H1 (cell line): ENCODE measurements at places on chromosomes 1 and 21. TPM values are rescaled to one million over a fixed set of nuclear protein-coding genes. Genes with fewer than 3 reads are reported as not detected.
A peak's percentile ranks its signal among the peaks of the same experiment; 100 is the strongest.

The CRYBG2 gene
- 17.0 and 22.2 TPM in 2 replicates for total RNA-seq

The PLEKHN1 gene
- total RNA-seq, result 1.5 TPM in 2 replicates

GRCh38 chr1:179300112-179300511, 6.5 kb downstream of the SOAT1 start:
- H3K27ac ChIP-seq, result no peak overlapping the region
- no peaks in the 10 kb centered on the region for H3K36me3 ChIP-seq
- DNase-seq, result no peak

The MFSD2A gene
- total RNA-seq, result 25.9 and 26.6 TPM in 2 replicates

DNA sequence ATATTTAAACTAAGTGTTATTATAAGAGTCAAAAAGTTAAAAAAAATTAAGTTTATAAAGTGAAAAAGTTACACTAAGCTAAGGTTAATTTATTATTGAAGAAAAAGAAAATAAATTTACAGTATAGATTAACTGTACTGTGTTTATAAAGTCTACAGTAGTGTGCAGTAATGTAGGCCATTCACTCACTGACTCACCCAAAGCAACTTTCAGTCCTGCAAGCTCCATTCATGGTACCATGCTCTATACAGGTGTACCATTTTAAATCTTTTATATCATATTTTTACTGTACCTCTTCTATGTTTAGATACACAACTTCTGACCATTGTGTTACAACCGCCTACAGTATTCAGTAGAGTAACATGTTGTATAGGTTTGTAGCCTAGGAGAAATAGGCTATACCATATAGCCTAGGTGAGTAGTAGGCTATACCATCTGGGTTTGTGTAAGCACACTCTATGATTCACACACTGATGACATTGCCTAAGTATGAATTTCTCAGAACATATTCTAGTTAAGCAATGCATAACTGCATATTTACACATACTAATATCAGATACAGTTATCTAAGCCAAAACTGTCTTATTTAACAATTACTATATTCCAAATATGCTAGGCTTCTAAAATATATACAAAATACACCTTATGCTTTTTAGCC, 80.6 kb upstream of the GFI1 start:
- no peak overlapping the region for H3K27ac ChIP-seq
- no peaks in the 10 kb centered on the region for H3K27me3 ChIP-seq
- no peak overlapping the region for H3K4me3 ChIP-seq

GRCh38 chr1:47693115-47693514, 255.3 kb downstream of the FOXD2 start:
- H3K36me3 ChIP-seq, result no peaks in the 10 kb centered on the region
- H3K27me3 ChIP-seq, result peaks cover 2% of the 10 kb centered on the region; the same call in 1 of the 2 replicates
- no peak overlapping the region for H3K27ac ChIP-seq
- no peak for DNase-seq
- H3K4me1 ChIP-seq, result no peaks in the 10 kb centered on the region

DNA sequence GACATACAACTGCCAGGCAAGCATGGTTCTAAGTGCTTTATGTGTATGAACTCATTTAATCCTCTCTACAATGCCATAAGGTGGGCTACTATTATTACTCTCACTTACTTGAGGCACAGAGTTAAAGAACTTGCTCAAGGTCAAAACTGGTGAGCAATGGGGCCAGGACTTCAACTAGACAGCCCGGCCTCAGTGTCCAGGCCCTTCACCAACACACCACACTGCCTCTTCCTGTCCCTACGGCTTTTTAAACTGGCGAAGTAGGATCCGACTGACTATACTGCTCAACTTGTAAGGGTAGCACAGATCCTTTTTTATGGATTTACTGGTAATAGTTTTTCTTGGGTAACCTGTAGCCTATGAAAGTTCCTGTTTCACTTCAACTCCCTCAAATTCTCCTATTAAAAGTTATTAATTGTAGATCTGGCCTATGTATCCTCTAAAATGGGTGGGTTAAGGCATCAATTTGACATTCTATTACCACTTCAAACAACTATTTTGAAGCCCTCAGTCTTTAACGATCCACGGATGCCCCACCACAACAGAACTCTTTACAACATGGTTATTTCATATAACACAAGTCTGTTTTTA, 4.3 kb downstream of the ERRFI1 start:
- H3K4me3 ChIP-seq, result no peak overlapping the region
- H3K4me1 ChIP-seq, result peaks cover 9% of the 10 kb centered on the region
- no peaks in the 10 kb centered on the region for H3K36me3 ChIP-seq
- H3K27me3 ChIP-seq, result peaks cover 3% of the 10 kb centered on the region; the same call in 1 of the 2 replicates

DNA sequence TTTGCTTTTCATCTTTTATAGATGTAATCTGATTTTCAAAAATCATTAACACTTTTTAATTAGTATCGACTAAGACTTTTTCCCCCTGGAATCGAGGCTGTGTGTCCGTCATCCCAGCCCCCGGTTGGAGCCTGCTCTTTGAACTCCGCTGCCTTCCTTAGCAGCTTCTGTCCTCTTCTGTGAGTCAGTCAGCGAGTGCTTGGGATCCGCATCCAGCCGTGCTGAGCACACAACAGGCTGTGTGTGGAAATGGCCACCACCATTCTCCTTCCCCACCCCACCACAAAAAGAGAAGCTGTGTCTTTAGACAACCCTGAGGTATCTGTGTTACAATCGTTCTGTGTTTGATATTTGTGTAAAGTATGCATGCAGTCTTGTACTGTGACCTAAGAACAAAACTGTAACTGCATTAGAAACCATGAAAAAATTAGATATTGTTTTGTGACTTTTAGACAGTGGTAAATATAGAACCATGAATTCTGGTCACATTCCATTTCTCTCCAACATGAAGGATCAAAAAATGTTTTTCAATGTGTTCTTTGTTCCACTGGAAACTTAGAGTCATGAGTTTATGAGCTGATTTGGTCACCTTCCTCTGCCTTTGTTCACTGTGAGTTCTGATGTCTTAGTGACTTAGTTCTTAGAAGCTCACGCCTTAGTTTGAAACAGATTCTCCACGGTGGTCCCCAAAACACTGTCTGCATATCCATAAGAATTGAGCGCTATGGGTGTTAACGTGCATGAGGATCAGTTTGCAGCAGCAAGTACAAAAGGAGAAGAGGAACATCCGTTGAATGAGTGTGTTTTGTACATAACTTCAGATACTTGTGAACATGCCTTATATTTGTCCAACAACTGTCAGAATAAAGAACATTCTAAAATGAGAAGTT, 64.7 kb downstream of the VPS26C start:
- no peak for DNase-seq
- H3K36me3 ChIP-seq, result no peaks in the 10 kb centered on the region
- H3K4me3 ChIP-seq, result no peak overlapping the region

The PADI3 gene
- total RNA-seq, result 0.37 and 0.44 TPM in 2 replicates

DNA sequence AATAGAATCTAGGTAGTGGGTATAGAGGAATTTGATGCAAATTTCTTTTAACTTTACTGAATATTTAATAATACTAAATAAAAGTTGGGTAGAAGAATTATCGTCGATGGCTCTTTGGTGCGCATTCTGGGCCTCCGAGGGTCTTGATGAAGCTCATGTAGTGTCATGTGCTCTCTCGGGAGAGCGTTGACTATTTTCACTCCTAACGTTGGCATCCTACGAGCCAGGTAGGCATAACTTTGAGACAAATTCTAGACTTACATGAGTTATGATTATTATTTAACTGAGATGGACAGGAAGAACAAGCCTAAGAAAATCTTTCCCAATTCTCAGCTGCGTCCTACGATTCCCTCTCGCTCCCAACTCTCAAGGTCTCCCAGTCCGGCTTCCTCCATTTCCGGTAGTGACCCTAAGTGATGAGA, 550 bp upstream of the PCAT6 start:
- H3K36me3 ChIP-seq, result no peaks in the 10 kb centered on the region
- H3K4me1 ChIP-seq, result peaks cover 15% of the 10 kb centered on the region
- peak overlapping the region; percentile 69 for H3K4me3 ChIP-seq
- H3K27ac ChIP-seq, result peak overlapping the region; percentile 37
- DNase-seq, result no peak

- no peak overlapping the region for H3K4me3 ChIP-seq
- H3K27me3 ChIP-seq, result no peaks in the 10 kb centered on the region
- no peak for DNase-seq
Observed at GRCh38 chr1:230821346-230821745, 47.0 kb downstream of the C1orf198 start.

The ARMH1 gene
- 0.63 and 0.82 TPM in 2 replicates for total RNA-seq
